ENCODE measurements at places on chromosomes 11 and 22.

DNA sequence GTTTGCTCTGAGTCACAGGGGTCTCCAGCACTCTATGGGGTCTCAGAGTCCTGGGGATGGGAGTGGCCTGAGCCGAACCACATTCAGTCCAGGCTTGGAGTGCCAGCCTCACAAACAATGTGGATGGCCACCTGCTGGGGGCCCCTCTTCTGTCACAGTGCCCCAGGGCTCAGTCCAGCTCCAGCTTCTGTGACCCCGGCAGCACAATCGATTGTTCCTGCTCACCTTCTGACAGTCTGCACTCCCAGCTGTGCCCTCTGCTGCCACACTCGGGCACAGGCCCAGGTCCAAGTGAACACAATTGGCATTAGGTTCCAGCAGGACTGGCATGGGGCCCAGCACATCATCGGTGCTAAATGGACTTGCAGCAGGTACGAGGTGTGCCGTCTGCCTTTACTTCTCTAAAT is 84.8 kb downstream of the TP53I11 start:
- no peak for DNase-seq

DNA sequence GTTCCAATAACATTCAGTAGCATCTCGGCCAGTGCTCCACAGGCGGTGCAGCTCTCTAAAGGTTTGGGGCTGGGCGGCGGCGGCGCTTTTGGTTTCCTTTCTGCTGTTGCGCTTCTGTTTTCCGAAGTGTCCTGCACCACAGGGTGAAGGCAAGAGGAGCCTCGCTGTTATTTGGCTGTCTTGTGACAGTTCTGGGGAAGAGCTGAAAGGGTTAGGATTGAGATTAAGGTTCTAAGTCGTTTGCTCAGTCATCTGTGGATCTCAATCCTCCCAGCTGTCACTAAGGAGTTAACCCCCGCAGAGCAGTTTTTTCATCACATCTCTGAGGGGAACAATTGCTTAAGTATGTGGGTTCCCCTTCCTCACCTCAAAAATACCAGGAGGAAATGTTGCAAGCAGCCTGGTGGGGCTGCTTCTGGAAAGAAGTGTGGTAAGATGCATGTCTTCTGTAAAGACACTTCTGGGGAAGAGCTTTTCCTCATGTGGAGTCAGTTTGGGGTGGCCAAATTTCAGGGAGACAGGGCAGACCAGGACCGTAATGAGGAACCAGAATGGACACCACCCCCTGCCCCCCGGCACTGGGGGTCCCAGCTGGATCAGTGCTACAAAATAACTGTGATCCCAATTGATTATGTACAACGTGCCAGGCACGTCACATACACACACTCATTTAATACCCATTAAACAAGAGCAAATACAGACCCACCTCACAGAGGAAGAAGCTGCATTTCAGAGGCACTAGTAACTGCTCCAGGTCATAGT is 14.2 kb downstream of the TMEM121B start:
- no peak for DNase-seq

- DNase-seq, result no peak
Measured at GRCh38 chr11:72326151-72326848, 82.3 kb upstream of the PHOX2A start.

DNA sequence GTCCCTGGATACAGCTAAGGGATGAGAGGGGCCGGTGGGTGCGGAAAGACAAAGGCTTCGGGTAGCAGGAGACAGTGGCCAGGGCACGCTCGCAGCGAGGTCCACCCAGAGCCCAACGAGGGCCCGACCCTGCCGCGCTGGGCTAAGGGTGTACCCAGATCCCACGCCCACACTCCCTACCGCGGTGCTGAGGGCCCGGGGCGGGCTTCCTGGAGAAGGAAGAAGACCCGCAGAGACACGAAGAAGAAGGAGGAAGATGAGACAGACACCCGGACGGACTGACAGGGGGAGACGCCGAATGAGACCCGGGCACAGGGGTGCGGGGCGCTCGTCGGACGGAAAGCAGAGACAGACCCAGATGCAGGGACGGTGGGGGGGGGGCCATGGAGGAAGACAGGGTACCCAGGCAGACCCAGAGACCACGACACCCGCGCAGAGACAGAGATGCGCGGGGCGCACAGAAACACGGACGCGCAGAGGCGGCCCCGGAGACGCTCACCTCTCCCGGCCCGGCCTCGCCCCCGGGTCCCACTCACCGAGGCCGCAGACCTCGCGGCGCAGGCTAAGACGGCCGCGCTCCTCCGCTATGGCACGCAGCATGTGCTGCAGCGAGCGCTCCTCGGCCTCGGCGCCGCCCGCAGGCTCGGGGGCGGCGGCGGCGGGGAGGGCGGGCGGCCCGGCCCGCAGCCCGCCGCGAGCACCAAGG is 437 bp downstream of the KIAA0930 start:
- DNase-seq, result no peak

GRCh38 chr11:70650075-70650909 is 252.0 kb downstream of the CTTN start:
- DNase-seq, result peak; percentile 89

DNA sequence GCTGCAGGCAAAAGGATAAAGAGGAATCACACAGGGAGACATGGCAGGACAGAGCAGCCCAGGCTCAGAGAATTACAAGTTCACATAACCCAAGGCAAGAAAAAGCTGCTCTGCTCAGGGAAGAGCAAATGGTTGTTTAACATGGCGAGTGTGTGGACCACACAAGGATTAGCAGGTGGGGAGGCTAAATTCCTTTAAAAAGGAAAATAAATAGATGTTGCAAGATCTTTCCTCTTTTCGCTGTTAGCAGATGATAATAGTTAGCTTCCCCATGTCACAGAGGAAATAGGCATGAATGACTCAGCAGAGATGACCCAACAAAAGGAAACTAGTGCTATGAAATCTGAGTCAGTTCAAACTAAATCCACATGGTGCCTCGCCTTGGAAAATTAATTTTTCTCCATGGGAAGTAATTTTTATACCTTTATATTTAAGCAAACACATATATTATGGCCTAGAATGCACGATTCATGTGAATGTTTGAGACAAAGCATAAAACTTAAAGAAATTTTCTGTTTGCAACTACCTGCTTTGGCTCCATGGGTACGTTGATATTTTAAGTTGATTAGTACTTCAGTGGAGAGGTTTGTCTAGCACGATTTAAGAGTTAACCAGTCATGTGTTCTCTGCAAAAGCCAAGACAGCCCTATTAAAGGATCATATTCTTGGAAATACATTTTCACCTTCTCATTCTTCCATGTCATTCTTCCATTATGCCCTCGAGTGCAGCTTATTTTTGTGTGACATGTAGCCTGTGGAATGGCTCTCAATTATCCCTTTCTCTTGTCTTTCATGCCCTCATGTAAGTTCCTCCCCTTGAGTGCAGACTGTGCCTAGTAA is 38.5 kb upstream of the FJX1 start:
- no peak for DNase-seq

- DNase-seq, result no peak
Measured at GRCh38 chr11:30919389-30920152, 333.4 kb upstream of the MPPED2 start.

DNA sequence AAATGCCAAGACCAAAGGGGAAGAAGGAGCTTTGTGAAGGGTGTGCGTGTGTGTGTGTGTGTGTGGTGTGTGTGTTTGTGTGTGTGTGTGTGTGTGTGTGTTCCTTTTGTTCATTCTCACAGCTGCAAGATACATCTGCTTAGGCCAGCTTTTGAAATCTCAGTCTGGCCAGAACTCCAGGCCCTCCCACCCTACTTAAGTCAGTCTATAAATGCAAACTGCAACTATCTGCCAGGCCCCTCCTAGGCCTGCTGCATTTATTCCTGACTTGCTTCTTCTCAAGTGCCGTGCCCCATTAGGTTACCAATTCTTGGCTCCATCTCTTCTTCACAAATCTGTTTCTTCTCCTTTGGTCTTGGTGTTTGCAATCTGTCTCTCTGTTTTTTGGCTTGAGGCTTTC is 21.6 kb upstream of the RIC3 start:
- no peak for DNase-seq

Data from right renal cortex interstitium (tissue), 3 donors.